ENCODE measurements at places on chromosomes 7 and 10.

DNA sequence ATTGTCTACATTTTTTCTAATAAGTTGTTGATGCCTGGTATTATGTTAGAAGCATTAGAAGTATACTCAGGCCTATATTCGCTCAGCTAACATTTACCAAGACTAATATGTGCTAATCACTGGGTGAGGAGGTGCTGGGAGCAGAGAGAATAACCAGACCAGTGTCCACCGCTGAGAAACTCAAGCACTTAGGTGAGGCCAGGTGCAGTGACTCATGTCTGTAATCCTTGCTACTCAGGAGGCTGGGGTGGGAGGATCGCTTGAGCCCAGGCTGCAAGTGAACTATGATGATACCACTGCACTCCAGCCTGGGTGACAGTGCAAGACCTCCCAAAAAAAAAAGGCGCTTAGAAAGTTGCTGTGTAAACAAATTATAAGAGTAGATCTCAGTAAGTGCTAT, 182.2 kb upstream of the AOAH start:
- DNase-seq: no peak

DNA sequence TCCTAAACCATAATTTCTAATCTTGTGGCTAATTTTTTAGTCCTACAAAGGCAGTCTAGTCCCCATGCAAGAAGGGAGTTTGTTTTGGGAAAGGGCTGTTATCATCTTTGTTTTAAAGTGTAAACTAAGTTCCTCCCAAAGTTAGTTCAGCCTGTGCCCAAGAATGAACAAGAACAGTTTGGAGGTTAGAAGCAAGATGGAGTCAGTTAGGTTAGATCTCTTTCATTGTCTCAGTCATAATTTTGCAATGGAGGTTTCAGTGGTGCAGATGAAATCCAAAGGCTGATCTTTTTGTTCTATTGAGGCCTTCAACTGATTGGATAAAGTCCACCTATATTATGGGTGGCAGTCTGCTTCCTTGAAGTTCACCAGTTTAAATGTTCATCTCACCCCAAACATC, 68.1 kb downstream of the LRGUK start:
- DNase-seq: no peak

- DNase-seq: no peak
Observed at GRCh38 chr7:30755384-30756154, 3.6 kb downstream of the INMT start.

DNA sequence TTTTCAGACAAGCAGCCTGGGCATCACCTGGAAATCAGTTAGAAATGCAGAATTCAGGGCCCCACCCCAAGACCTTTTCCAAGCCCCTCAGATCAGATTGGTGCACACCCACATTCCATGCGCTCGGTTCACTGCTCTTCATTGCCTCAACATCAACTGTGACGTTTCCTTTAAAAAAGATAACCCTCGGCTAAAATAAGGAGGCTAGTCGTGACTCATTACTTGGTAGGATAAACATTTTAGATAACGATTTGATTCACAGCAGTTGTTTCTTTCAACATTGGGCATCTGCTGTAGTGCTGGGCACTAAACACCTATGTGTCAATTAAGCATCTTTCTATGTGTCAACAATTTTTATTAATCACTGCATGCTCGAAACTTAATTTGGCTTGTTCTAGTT, 191.1 kb upstream of the LRGUK start:
- DNase-seq: no peak

GRCh38 chr10:3827266-3827665, 42.3 kb upstream of the KLF6 start:
- DNase-seq: no peak

DNA sequence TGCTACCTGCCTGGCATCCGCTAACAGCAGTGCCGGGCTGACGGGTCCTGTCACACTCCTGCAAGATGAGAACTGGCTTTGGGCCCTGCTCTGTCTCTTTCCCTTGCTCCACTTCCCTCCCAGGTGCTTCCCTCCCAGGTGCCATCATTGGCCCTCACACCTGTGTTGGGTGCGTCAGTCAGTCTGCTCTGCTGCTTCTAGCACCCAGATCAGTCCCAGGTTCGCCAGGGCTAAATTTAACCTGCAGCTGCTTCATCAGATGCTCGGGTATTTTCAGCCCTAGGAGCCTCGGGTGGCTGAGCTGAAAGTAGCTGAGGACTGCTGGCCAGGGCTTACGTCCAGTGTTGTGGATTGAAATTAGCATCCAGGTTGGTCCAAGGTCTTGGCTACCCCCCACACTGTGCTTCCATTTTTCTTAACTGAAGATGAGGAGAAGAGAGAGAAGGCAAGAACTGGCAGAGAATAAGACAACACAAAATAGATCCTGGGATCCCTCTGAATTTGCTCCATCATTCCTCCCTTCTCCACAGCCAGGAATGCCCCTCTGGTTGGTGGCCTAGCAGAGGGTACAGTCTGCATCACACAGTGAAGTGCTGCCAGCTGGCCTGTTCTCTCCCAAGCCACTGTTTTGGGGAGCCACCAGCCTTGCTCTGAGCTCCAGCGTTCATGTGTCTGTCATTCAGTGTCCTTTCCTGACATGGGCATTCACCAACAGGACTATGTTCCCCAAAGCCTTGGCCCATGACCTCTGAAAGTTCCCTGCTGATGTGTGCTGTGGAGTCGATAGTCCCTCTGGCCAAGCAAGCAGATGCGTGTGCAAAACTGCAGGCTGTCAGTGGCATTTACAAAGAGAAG, 65.9 kb upstream of the SYPL1 start:
- DNase-seq: no peak

DNA sequence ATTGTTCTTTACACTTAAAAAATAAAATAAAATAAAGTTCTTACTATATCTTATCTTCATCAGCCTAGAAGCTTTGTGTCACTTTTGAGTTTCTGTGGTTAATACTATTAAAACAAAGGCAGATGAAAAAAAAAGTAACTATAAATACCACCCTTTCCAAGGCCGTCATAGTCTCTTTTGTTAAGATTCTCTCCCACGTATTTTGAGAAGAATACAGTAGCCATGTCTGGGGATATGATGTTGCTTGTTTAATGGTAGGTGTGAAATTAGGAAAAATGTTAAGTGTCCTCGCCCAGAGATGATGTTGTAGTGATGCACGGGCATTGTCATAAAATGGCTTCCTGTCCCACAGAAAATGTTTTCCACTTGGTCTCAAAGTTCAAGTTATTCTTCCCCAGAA, 223.9 kb downstream of the NEBL start:
- no peak for DNase-seq

GRCh38 chr10:72089618-72090017, 1.3 kb upstream of the SPOCK2 start:
- DNase-seq: no peak

- no peak for DNase-seq
Observed at GRCh38 chr7:80860554-80860953, 58.3 kb downstream of the SEMA3C start.

Measured in SK-N-MC (cell line).